ENCODE measurements at places on chromosomes 4 and X.

DNA sequence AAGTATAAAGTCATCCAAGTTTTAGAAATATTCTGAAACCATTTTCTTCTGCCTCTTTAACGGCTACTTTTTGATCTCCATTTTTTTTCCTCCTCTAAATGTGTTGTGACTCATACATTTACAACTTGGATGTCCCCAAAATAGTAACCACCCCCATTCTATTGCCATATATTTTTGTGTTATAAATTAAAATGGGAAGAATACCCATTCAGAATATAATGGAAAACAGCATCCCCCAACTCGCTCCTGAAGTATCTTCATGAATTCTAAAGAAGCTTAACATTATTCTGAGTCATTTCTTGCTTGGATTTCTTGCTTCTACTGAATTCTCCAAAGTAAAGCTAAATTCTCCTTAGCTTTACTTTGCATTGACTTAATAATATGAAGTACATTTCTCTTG, 92.0 kb upstream of the PTPN13 start:
- no peak for DNase-seq

DNA sequence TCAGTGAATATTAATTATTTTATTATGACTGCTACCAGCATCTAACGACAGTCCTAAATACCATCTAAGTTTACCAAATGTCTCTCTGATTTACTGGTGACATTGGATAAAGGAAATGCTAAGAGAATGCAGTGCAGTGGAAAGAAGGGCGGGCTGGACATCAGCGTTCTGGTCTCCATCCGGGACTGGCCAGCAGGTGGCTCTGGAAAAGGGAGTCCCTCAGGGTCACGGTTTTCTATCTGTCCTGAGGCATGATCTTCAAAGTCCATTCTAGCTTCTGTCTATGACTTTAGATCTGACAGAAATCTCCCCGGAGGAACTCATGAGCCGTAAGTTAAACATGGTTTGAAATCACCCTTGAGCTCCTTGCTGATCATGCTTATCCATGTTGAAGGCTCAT, 3.3 kb downstream of the TRIM2 start:
- DNase-seq = no peak

- no peak for DNase-seq
Measured at GRCh38 chr4:140174543-140174942, 20.6 kb upstream of the MAML3 start.

GRCh38 chrX:110276778-110277177, 41.1 kb downstream of the AMMECR1 start:
- DNase-seq = no peak

DNA sequence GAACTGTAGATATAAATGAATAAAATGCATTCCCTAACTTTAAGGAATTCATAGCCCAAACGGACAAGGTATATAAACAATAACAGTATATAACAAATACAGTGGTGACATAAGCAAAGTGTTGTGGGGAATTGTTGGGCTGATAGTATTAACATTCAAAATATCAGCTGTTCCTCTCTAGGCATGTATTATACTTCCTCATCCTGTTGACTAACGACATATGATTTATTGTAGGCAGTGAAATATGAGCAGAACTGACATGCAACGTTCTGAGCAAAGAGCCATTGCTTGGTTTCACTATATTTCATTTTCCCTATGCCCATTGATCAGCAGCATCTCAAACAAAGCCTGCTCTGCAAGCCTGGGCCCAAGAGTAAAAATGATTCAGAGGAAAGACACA, 143.9 kb downstream of the PTCHD1 start:
- no peak for DNase-seq

GRCh38 chrX:13194291-13195103, 125.4 kb downstream of the ATXN3L start:
- DNase-seq = peak; percentile 90

GRCh38 chrX:47991263-47992094, 12.3 kb downstream of the ZNF182 start:
- no peak for DNase-seq

DNA sequence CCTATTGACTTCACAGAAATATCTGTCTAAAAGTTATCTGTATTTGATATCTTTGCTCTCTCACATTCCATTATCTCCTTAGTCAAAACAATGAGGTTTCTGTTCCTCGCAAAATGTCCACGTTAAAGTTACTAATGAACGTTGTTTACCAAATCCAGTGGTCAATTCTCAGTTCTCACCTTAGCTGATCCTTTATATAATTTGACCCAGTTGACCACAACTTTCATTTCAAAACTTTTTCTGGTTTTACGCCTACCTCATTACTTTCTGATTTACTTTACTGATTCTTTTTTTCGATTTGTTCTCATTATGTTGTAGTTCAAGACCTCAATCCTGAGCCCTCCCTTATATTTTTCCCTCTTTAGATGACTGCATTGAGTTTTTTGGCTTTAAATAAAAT, 186.6 kb downstream of the IL1RAPL1 start:
- no peak for DNase-seq

DNA sequence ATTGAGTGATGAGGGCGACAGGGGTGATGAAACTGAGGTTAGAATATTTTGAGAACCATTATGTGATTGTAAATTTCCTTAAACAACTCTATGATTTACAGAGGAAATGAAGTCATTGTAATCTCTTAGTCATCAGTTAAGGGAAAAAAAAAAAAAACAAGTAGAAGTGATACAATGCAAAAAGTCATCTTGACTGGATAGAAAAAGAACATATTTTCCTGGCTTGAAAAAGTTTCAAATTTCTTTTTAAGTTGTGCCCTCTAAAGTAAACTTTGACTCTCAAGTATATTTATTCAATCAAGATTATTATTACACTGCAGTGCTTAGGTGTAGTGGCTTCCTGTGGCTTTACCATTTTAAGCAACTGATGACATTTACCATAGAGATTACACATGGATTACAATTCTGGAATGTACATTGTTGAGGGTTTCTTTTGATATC, 40.6 kb downstream of the GABRB1 start:
- DNase-seq = no peak

- no peak for DNase-seq
Measured at GRCh38 chr4:73868206-73869129, 725 bp upstream of the CXCL1 start.

- DNase-seq = no peak
Measured at GRCh38 chr4:14132301-14132700, 504.8 kb upstream of the BOD1L1 start.

DNA sequence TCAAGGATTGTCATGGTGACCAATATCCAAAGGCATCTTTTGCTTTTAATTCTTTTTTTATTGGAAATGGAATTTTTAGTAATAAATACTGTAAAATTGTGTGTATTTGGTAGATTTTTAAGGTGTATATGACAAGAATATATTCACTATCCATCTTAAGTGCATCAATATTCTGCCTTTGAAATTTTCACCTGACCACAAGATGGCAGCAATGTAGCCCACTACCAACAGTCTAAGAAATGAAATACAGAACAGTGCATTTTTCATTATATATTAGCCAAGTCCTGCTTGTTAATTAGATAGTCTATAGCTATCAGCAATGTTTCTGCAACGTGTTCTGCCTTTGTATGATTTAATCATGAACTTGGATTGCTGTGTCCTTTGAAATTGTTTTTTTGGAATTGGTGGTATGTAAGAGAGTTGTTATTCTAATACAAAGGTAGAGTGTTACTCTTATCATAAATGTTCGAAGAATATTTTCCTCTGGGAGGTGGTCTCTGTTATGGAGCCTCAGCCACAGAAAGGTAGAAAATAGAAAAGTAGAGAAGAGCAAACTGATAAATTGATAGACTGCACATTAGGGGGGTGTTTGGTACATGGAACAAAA, 38.2 kb downstream of the HPGDS start:
- DNase-seq = no peak

DNA sequence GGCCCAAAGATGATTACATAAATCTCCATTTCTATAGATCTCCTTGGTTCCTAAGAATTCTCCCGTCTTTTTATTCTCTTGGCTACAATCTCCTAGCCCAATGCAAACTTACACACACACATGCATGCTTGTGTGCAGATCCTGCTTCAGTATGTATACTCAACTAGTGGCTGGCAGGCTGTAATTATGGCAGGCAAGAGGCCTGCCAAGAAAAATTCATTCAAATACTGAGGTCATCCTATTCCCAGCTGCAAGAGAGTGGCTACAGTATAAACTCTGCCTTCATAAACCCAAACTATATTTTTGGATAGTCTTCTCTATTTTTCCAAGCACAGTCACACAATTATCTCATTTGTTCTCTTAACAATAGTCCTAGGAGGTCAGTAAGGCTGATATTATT, 95.2 kb downstream of the SHROOM4 start:
- no peak for DNase-seq

GRCh38 chrX:131837325-131837724, 185.8 kb upstream of the STK26 start:
- no peak for DNase-seq

GRCh38 chr4:71396382-71396781, 57.6 kb downstream of the SLC4A4 start:
- no peak for DNase-seq

- DNase-seq = no peak
Measured at GRCh38 chr4:56575820-56576429, 70.3 kb downstream of the ARL9 start.

DNA sequence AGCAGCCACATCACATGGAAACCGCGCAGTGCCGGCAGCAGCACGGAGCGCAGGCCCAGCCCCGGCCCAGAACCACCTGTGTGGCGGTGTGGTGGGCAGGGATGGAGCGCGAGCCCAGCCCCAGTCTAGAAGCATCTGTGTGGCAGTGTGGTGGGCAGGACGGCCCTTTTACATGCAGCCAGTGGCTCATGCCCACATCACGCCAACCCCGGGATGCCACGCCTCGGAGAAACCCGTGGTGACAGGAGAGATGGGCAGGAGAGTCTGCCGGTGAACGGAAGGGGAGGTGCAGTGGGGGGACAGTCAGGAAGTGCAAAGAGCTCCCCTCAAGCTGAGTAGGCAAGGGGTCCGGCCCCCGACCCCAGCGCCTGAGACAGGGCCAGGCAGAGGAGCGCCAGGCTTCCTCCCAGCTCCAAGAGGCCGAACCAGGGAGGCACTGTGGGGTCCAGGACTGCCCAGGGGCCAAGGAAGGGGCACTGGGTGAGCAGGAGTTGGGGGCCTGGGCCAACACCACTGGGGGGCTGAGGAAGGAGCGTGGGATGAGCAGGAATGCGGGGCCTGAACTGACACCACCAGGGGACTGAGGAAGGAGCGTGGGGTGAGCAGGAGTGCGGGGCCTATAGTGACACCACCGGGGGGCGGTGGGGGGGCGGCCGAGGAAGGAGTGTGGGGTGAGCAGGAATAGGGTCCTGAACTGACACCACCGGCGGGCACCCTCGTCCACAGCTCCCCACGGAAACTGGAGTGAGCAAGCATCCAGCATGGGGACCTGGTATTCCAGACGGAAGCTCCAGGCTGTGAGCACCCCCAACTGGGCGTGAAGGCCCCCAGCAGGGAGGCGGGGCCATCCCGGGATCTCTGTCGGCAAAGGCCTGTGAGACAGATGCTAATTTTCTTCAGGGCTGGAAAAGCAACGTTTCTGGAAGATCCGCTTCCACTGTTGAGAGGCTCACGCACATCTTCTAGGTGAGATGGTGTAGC, 28.8 kb downstream of the GAK start:
- no peak for DNase-seq

- no peak for DNase-seq
Measured at GRCh38 chr4:76993787-76994641, 44.5 kb downstream of the SEPTIN11 start.

- no peak for DNase-seq
Measured at GRCh38 chr4:98873059-98873458, 55.9 kb downstream of the EIF4E start.

- DNase-seq = no peak
Measured at GRCh38 chr4:77065382-77065781, 10.4 kb downstream of the CCNI start.

- DNase-seq = no peak
Measured at GRCh38 chr4:77146186-77147078, 10.6 kb upstream of the CCNG2 start.

- no peak for DNase-seq
Measured at GRCh38 chr4:130172156-130172555, 1076.2 kb downstream of the C4orf33 start.

GRCh38 chr4:10346023-10346422, 111.2 kb downstream of the ZNF518B start:
- no peak for DNase-seq

- no peak for DNase-seq
Measured at GRCh38 chrX:153622661-153623309, 23.8 kb upstream of the CCNQ start.

DNA sequence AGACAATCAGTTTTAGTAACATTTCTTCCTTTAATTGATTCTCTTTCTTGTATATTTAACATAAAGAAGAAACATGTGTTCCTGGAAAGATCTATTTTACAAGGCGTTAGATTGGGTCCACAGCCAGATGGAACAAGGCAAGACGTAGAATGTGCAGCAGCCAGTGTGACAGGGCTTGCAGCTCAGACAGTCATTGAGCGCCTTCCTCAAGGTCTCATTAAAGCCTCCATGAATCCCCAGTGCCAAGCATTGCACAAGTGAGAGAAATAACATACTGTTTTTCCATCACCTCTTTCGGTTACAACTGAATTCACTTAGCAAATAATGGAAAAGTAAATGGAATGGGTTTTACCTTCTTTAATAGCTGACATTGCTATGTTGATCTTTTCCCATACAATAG, 292.5 kb downstream of the USP46 start:
- DNase-seq = no peak

- DNase-seq = no peak
Measured at GRCh38 chrX:9865804-9866472, 79.7 kb downstream of the SHROOM2 start.

DNA sequence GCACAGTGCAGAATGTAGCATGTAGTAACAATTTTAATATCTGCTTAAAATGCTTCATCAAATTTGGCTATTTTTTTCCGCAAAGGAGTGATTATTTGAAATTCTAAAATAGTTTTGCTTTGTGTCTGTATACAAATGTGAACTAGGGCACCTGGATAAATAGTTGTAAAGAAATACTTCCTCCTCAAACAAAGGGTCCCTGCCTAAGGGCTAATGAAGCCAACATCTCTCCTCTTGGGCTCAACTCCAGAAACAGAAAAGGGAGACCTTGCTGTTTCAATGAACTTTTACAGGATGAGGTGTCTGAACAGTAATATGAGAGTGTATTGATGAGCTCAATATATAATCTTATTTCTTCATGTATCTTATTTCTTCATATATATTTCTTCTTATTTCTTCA, 30.8 kb upstream of the SCOC start:
- no peak for DNase-seq

- DNase-seq = no peak
Measured at GRCh38 chrX:40166582-40166981, 68.8 kb upstream of the BCOR start.

- no peak for DNase-seq
Measured at GRCh38 chr4:177582992-177583391, 140.8 kb upstream of the AGA start.

DNA sequence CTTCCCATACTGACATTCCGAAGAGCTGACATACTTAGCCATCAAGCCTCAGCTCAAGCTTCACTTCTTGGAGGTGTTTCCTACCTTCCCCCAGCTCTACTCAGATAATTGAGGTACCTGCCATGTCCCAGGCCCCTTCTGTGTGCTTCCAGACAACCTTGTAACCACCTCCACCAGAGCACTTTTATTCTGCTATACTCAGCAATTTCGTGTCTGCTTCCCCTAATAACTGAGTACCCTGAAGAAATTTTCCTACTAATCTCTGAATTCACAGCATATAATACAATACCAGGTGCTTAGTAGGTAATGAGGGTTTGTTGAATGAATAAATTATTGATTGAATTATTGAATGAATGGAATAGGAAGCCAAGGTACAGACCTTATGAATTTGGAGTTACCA, 605.5 kb downstream of the MID1IP1 start:
- no peak for DNase-seq

GRCh38 chrX:109310031-109310430, 171.9 kb downstream of the GUCY2F start:
- DNase-seq = no peak

Data from PC-9 (cell line).